ENCODE measurements at places on chromosomes 6 and 20.
A peak's percentile ranks its signal among the peaks of the same experiment; 100 is the strongest.

- no peak for DNase-seq
These were observed 156.8 kb downstream of the DLL1 start for GRCh38 chr6:170134031-170134470.

GRCh38 chr6:17584241-17584803 is 15.8 kb upstream of the FAM8A1 start:
- peak; percentile 95 for DNase-seq

GRCh38 chr6:57087916-57088315 is 2.1 kb upstream of the ZNF451 start:
- DNase-seq, result no peak

DNA sequence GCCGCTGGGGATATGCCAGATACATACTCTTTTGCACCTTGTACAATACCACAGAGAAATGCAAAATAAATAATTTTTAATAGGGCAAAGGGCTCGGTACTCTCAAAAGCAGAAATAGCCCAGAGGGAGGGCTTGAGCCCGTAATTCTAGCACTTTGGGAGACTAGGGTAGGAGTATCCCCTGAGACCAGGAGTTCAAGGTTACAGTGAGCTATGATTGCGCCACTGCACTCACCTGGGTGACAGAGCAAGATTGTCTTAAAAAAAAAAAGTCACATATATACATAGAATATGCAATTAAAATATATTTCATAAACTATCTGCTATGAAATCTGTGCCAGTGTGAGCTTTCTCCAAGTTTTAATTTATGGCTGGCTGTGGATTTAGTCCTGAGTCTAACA is 818 bp upstream of the TRMT11 start:
- no peak for DNase-seq

- DNase-seq, result peak; percentile 20
These were observed 6.4 kb downstream of the CFB start for GRCh38 chr6:31952140-31952805.

- no peak for DNase-seq
These were observed 438.4 kb upstream of the SPTLC3 start for GRCh38 chr20:12570371-12570770.

DNA sequence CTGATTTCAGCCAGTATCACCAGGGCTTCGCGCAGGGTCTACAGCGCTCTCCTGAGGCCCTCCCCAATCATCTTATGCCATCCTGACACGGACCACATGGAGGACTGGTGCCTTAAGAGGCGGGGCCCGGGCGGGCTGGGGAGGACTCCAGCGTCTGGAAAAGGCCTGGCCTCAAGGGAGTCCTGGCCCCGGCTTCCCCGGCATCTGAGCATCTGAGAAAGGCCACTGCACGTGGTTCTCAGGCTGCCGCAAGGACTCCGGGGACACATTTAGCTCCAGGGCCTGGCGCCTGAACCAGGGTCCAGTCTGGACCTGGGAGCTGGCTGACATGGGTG is 21.4 kb downstream of the BHLHE23 start:
- no peak for DNase-seq

DNA sequence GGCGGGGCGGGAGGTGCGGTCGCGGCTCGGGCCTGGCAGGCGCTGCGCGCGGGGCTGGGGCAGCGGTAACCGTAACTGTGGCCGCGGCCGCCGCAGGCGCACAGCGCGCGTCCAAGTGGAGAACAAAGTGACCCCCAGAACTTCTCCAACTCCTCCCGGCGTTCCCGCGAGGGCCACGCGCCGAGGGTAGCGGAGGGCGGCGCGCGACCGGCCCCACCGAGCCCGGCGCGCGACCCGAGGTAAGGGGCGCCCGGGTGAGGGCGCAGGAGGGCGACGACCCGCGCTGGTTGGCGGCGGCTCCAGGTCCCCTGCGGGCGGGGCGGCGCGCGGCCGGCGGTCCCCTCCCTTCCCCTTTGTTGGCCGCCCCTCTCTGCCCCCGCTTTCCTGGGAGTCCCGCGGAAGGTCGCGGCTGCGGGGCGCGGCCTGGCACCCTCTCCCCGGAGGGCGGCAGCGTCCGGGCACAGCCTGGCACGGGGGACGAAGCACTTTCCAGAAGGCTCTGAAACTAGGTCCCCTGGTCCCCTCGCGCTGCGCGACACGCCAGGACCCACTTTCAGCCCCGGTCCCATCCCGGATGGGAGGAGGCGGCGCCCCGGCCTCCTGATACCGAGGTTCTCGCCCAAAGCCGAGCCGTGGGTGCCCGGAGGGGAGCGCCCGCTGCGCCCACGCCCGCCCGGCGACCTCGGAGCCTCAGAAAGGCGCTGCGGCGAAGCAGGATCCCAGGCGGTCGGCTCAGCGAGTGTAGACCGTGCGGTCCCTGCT is at the start of gene TIAM2:
Gene TIAM2 (plus strand): TSS at position 62 of the 762 bp plus-strand sequence. CDS start 133,909 bp downstream, outside the sequence.
- DNase-seq, result no peak

GRCh38 chr20:56002908-56003800 is 2.2 kb downstream of the CBLN4 start:
- DNase-seq, result no peak

- DNase-seq, result no peak
These were observed 127.8 kb downstream of the SLC16A10 start for GRCh38 chr6:111215131-111215530.

GRCh38 chr6:46510651-46511050 is 19.4 kb upstream of the RCAN2 start:
- peak; percentile 6 for DNase-seq

DNA sequence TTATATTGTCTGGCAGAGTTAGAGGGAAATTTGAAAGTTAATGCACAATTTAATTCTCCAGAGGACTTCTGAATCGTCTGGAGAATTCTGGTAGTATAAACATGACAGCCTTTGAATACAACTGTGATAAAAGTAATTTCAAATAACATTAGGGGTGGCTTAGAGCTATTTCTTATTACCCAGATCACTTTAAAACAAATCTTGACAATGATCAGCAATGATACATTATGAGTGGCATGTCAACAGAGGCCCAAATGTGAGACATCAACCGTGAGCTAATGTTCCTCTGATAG is 259.1 kb downstream of the HACE1 start:
- no peak for DNase-seq

GRCh38 chr6:119355157-119355556 is 5.6 kb upstream of the MAN1A1 start:
- DNase-seq, result no peak

- no peak for DNase-seq
These were observed 21.6 kb upstream of the CCDC28A start for GRCh38 chr6:138752017-138752416.

DNA sequence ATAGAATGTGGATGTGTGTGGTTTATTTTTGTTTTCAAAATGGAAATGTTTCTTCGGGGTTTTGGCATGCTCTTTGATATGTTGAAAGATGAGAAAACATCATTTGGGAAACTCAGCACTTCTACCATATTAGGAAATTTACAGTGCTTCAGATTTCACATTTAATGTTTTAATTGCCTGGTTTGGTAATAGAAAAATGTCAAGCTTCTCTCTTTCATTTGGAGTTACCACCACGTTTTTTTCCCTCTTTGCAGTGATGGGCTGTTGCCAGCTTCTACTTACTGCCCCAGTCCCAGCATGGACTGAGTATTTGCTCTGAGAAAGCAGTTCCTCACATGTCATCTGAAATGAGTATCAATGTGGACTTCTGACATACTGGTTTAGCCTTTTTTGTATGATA is 267.7 kb downstream of the PRL start:
- DNase-seq, result no peak

DNA sequence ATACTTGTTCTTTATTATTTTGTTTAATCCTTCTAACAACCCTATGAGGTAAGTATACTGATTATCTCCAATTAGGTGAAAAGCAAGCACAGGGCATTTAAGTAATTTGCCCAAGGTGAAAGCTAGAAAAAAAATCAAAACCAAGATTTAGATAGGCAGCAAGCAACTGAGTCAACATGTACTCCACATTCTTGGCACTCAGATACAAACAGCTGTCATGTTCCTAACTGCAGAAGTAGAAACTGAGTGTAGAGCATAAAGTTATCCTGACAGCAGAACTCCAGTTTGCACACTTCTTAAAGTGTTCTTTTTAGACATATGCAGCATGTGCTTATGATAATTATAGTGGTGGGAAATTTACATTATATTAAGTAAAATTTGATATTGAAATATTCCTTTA is 278.1 kb downstream of the MEI4 start:
- DNase-seq, result no peak

DNA sequence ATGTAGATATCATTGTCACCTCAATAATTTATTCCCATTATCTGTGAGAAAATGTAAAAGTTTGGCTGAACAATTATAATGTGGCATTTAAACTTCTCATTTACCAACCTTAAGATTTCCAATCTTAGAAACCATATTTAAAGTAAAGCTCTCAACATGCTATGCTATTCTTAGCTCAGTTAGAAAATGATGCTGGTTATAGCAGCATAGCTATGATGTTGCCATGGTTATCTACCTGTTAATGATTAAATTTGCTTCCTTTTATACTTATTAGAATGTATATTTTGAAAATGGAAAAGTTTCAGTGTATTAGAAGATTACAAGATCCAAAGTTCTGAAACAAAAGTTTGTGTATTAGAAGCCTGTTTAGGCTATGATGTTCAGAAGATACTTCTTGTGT is 110.1 kb downstream of the GPR63 start:
- DNase-seq, result no peak

GRCh38 chr6:7637533-7637932 is 47.5 kb downstream of the SNRNP48 start:
- no peak for DNase-seq

DNA sequence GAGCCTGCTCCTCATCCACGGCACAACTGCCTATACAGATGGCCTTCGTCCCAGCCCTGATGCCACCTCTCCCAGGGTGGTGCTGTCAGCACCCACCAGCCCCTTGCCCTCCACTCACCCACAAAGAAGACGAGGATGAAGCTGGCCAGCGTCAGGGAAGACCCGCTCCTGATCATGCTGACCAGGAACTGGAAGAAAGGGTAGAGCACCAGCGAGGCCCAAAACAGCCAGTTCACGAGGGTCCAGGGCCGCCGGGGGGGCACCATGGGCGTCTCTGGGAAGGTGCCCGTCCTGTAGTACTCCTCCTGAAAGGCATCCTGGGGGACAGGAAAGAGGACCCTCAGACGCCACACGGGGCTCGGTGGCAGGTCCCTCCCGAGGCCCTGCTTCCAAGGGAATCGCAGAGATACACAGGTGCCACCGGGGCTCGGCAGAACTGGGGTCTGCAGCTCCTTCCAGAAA is 134.5 kb downstream of the AGPAT4 start:
- DNase-seq, result no peak

GRCh38 chr20:59495894-59496510 is 108.3 kb upstream of the PHACTR3 start:
- peak; percentile 47 for DNase-seq

DNA sequence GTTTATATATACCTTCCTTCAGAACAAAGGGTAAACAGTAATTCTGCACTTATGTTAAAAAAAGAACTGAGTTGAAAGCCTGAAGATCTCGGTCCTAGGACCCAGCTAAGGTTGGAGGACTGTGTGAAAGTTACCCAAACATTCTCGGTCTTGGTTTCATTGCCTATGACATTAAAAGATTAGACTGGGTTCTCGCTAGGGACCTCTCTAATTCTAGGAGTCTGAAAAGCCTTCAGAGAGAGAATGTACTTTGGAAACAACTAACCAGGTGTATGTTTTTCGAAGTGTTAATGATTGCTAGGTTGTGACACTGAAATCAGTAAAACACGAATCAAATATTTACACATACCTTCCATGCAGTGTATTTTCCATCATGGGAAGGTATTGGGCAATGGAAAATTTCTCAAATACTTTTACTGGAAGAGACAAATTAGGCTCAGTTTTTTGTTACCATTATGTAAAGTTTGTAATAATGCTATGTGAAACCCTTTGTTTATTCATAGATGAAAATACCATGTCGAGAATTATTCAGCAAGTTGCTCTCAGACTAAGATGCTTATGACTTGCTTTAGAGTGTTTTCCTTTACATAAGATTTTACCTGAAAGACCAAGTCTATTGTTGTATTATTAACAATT is 113.7 kb upstream of the LOC128125822 start:
- no peak for DNase-seq

GRCh38 chr20:58433759-58434158 is 44.7 kb downstream of the VAPB start:
- no peak for DNase-seq

DNA sequence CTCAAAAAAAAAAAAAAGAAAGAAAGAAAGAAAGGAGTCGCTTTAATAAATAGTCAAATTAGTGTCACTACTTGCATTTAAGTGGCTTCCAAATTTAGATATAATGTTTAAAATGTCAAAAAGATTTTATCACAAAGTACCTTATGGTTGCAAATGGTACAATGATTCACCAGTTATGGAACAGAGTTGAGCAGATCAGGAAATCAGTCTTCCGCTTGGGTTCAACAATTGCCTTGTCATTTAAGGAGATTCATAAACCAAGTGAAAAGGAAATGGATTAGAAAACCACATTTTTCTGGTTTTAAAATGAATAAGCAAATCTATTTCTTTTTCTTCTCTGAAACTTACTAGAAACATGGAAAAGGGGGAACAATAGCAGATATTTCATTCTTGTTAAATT is 94.8 kb upstream of the PTPRT start:
- no peak for DNase-seq

GRCh38 chr20:47862574-47863240 is 77.4 kb upstream of the SULF2 start:
- no peak for DNase-seq

DNA sequence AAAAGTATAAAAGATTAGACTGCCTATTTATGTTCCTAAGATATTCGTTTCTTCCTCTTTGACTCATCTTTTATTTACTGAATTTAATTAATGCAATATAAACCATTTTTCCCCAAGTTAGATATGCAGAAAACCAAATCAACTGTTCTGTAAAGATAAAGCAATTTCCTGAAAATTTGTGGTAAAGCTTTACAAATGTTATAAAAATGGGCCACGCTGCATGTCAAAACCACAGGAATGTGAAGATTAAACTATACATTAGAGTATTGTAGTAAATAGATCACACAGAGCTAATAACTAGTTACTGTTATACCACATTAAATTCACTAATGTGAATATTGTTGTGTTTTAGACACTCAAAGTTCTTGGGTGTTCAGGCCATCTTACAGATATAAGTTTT is 83.4 kb downstream of the OPN5 start:
- no peak for DNase-seq

DNA sequence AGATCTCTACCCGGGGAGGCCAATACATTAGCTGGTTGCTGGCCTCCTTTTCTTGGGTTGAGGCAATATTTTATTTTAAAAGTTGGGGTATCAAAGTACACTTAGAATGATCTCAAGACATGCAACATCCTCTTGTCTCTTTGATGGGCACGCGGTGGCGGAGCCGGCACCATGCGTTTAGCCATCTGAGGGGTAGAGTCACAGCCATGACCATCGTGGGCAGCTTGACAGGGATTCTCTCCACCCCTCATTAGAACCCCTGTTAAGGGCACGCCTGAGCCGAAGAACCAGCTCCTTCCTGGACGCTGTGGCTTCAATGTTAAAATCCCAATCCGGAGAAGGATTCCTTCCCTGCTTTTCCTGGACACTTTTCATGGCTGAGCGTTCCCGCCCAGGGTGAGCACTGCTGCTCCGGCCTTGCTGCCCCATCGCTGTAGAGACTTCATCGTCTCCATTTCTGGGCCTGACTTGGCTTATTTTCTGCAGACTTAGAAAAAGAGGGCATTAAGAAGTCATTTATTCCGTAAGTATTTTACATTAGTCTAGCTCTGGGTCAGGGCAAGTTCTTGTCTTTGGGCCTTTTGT is 142.7 kb upstream of the CDH4 start:
- DNase-seq, result no peak

GRCh38 chr6:87220997-87221396 is 65.6 kb downstream of the ZNF292 start:
- DNase-seq, result no peak

- DNase-seq, result no peak
These were observed 14.1 kb downstream of the TXNDC5 start for GRCh38 chr6:7896465-7896987.

Measured in hippocampal formation (tissue), 2 donors.